Amniotic epithelial cell (primary cell): ENCODE measurements at places on chromosomes 4 and X.

GRCh38 chr4:77586951-77587383, 18.7 kb upstream of the CXCL13 start:
- peak; percentile 31 for DNase-seq

DNA sequence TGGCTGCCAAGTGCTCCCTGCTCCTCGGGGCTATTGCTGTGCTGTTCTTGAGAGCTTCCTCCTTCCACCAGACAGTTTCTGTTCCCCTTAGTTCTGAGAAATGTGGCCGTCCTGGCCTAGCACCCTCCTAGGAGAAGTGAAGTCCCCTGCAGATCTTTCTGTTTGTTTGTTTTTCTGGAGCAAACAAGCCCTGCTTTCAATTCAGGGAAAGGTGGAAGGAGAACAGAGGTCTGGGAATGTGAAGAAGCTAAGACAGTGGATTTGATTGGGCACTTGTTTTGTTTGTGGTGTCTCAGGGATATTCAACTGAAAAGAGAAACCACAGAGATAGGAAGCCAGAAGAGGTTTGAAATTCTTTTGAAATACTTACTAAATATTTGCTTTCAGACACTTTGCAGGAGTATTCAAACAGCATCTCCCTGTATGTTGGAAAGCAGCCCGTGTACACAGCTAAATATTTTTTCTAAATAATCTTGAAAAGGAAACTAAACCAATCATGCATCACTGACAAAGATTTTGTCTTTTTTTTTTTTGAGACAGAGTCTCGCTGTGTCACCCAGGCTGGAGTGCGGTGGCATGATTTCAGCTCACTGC, 36.5 kb upstream of the PPM1K start:
- peak; percentile 77 for DNase-seq

DNA sequence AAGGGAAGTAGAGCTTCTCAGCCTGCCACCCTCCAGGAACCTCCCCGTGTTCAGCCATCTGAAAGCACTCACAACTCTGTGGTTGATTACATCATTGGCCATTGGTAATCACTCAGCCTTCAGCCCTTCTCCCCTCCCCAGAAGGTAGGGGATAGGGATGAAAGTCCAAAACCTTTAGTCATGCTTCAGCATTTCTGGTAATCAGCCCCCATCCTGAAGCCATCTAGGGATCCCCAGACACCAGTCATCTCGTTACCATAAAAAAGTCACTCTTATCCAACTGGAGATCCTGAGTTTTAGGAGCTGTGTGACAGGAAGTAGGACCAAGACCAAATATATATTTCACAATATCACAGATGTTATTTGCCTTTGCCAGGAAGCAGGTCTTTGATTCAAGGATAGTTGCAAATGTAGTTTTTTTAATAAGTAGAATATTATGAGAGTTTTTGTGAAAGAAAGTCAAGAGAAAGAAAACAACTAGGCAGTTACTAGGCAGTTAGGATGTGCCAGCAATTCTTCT, 364.6 kb upstream of the NOCT start:
- DNase-seq = peak; percentile 41

- DNase-seq = peak; percentile 70
These were observed 395 bp downstream of the RAB28 start for GRCh38 chr4:13483768-13484121.

GRCh38 chr4:24896977-24897376, 15.9 kb downstream of the CCDC149 start:
- no peak for DNase-seq

- DNase-seq = no peak
These were observed 28.9 kb downstream of the NSD2 start for GRCh38 chr4:1900087-1900433.

DNA sequence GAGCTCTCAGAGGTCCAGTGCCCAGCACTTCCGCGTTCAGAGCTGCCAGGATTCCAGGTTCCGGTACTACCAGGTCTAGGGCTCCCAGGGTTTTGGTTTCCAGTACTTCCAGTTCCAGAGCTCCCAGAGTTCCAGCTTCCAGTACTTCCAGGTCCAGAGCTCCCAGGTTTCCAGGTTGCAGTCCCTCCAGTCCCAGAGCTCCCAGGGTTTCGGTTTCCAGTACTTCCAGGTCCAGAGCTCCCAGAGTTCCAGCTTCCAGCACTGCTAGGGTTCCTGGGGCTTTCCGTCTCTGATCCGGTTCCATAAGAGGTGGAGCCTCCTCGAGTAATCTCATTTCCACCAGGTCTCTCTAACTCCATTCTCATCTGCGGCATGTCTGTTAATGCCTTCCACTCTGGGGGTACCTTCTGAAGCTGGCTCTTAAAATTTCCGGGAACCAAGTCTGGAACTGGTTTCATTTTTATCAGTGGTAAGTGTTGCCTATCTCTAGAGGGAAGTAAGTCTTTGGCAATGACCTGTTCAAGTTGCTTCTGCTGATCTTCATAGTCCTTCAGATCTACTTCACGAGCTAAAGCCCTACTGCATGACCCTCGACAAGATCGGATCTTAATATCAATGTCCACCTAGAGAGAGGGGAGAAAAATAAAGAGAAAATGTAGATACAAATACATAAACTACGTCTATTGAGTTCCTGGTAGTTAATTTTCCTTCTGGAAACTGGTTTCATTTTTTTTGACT, 4.1 kb downstream of the FGA start:
- DNase-seq = no peak

GRCh38 chr4:153943738-153944415, 155.0 kb upstream of the SFRP2 start:
- DNase-seq = no peak

GRCh38 chr4:86837691-86838503, 11.3 kb downstream of the SLC10A6 start:
- DNase-seq = no peak

GRCh38 chr4:143230683-143231082, 46.0 kb downstream of the USP38 start:
- DNase-seq = no peak

DNA sequence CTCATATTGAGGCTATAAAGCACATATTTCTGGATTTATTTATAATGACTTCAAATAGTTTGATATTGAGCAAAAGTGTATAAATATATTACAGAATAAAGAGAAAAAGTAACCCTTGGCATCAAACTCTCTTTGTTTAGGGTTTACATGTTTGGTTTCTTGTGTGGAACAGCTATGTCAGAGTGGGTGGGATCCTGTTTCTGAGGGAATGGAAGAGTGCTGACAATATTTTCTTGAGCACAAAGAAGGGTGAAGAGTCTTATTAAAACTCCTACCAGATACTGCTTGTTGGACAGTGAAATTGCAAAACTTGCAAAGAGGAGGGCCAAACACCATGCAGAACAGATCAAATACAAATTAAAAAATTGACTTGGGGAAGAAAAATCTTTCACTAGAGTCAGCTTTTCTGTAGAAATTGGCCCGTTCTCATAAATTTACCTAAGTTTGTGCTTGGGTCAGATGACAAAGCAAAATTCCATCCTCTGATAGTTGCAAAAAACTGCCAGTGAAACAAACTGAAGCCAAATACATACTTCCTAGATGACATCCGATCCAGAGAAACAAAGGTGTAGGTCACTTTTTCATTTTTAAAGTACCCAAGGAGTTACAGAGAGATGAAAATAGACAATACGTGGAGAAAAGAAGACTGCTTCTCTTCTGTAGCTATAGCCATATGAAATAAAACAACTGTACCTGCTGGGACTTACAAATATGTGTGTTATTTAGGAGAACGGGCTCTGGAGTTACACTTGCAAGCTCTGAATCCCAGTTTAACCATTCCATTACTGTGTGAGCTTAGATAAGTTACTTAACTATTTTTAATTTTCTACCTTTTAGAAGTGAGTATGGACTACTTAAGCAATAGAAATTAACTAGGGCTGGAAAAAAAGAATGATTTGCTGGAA, 133.3 kb downstream of the MAML3 start:
- no peak for DNase-seq

DNA sequence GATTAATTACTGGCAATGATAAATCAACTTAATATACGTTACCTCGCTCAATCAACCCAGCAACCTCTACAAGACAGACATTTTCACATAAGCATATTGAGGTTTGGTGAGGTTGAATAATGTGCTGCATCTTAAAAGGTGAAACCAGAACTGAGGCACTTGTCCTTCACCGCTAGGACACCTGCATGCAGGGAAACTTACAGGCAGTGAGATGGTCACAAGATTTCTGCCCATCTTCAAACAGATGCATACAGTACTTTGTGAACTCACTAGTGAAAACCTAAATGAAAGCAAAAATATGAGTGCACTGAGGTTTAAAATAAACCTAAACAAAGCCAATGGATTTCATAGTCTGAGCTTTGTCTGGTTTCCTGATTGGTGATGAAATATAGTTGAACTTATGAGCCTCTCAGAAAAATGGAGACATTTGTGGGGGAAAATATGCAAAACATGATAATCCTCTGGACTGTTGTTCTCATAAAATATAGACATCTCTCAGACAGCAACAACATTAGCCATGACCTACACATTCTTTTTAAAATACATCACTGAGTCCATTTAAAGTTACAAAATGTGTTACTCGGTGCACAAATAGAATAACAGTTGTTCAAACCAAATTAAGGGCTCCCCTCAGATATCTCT, 20.9 kb upstream of the PRSS12 start:
- DNase-seq = peak; percentile 96

DNA sequence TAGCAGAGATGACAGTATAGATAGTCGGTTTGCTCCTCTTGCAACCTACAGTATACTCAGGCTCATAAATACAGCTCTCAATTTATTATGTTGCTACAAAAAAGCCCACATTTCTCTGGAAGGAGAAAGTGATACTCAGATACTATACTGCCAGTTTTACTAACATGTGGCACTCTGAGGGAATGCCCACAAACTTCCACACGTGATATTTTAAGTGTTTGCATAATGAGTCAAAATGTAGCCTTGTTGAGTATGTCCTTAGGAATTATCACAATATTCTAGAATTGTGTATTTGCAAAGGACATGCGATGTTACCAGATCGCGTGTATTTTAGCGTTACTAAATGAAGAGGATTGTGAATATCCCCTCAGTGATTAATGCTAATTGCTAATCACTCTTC, 929.1 kb downstream of the STIM2 start:
- peak; percentile 24 for DNase-seq

- DNase-seq = peak; percentile 89
These were observed 84.3 kb downstream of the NBDY start for GRCh38 chrX:56813318-56813837.

- DNase-seq = no peak
These were observed 152.2 kb downstream of the REPS2 start for GRCh38 chrX:17098516-17099247.

GRCh38 chr4:78788007-78788889, 12.1 kb downstream of the BMP2K start:
- no peak for DNase-seq

- no peak for DNase-seq
These were observed 4.8 kb upstream of the EXOSC9 start for GRCh38 chr4:121796283-121796682.

GRCh38 chrX:129804806-129805205, 25.1 kb downstream of the SASH3 start:
- no peak for DNase-seq

- no peak for DNase-seq
These were observed 230.1 kb upstream of the ARSJ start for GRCh38 chr4:114209584-114209983.

- DNase-seq = no peak
These were observed 244.1 kb upstream of the EDNRA start for GRCh38 chr4:147236806-147237205.
